Stimulated activated CD8-positive, alpha-beta memory T cell treated with anti-CD3 and anti-CD28 coated beads, Interleukin-4, amount 100 ng/mL, for 24 hours (primary cell): ENCODE measurements at places on chromosomes 7 and 10.

DNA sequence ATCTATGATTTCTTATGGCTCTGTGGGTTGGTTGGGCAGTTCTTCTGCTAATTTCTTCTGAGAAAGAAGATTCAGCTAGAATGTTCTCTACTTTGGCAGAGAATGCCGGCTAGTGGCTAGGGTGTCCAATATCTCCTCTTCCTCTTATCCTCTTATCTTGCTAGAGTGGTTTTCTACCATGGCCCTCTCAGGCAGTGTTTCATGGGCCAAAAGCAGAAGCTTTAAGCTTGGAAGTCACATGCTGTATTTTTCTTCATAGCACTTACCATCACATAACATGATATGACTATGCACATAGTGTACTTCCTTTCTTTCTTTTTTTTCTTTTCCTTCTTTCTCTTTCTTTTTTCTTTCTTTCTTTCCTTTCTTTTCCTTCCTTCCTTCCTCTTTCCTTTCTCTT is 140.0 kb downstream of the ITGB8 start:
- DNase-seq = no peak

DNA sequence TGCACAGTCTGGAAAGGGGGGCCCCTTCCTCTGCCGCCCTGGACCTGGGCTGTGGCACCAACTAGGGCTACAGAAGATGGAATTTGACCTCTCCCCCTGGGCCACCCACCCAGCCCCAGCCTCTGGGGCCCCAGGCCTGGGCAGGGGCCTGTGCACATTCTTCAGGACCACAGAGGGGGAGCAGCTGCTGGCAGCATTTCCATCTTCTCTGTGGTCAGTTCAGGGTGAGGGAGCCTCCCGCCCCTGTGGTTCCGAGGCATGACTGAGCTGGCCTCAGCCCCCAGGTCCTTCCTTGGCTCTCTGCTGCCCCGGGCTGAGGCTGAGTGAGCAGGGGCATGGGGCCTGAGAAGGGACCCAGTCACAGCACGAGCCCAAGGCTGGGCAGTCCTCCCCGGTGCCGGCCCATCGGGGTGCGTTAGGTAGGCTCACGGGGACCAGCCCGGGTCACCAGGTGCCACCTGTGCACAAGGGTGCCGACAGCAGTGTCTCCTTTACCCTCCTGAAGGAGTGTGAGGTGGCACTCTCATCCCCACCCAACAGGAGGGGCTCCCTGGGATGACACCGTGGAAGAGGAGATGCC is 63.2 kb downstream of the UNCX start:
- no peak for DNase-seq

- DNase-seq = no peak
These were observed 49.2 kb downstream of the CUL2 start for GRCh38 chr10:35040760-35041501.

- no peak for DNase-seq
These were observed 171.7 kb downstream of the ADAM12 start for GRCh38 chr10:126216632-126216961.

GRCh38 chr7:112420236-112420861 is 29.9 kb upstream of the IFRD1 start:
- no peak for DNase-seq

DNA sequence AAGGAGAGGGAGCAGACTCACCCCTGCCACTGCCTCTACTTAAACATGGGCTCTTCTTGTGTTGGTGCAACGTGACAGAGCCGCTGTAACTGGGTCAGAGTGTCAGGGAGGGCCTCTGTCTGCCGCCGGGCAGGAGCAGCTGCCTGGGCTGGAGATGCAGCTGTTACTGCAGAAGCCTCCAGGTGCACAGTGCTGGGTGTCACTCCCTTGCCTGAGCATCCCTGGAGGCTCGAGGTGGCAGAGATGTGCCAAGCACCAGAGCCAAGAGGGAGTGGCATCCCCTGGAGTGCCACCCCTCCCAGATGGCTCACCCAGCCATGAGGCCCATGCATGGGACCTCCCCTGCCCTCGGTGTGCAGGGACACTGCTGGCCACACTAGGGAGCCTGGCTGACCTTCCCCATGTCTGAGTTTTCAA is 145.7 kb downstream of the PRPF18 start:
- no peak for DNase-seq

DNA sequence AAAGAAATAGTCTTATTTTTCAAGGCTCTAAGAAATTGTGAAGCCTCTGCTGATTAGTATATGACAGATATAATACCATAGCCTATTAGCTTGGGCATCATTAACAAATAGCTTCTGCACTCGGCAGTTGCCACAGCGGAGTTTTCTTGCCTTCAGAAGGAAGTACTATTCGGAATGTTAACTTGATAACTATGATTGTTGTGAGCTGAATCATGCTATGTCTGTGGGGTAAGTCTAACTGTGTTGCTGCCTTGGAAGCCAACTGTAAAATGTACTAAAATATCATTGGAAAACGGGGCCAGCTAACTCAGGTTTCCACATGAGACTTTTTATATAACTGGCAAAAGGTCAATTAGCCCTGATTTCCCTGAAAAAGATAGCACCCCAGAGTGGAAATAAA is 93.2 kb downstream of the TWIST1 start:
- no peak for DNase-seq

GRCh38 chr10:112977426-112977898 is 27.4 kb downstream of the TCF7L2 start:
- no peak for DNase-seq

GRCh38 chr7:128207609-128208008 is 33.5 kb upstream of the LEP start:
- DNase-seq = no peak

GRCh38 chr7:117816727-117817126 is 56.5 kb downstream of the CTTNBP2 start:
- no peak for DNase-seq

- no peak for DNase-seq
These were observed 5.7 kb downstream of the ATG9B start for GRCh38 chr7:151018421-151019129.
